Left ventricle myocardium inferior (tissue), 1 donor: ENCODE measurements at places on chromosomes 6 and 20.

DNA sequence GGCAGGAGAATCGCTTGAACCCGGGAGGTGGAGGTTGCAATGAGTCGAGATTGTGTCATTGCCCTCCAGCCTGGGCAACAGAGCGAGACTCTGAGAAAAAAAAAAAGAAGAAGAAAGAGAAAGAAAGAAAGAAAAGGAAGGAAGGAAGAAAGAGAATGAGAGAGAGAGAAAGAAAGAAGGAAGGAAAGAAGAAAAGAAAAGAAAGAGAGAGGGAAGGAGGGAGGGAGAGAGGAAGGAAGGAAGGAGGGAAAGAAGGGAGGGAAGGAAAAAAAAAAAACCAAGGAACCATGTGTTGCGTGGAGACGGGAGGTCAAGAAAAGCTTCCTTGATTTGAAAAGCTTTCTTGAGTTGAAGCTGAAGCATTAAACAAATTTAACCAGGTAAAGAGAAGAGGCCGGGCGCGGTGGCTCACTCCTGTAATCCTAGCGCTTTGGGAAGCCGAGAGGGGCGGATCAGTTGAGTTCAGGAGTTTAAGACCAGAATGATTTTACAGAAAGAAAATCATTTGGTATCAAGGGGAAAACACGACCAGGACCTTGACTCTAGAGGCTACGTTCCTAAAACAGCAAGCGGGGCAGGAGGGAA lies 90.5 kb upstream of the PRSS16 start:
- no peak for DNase-seq

DNA sequence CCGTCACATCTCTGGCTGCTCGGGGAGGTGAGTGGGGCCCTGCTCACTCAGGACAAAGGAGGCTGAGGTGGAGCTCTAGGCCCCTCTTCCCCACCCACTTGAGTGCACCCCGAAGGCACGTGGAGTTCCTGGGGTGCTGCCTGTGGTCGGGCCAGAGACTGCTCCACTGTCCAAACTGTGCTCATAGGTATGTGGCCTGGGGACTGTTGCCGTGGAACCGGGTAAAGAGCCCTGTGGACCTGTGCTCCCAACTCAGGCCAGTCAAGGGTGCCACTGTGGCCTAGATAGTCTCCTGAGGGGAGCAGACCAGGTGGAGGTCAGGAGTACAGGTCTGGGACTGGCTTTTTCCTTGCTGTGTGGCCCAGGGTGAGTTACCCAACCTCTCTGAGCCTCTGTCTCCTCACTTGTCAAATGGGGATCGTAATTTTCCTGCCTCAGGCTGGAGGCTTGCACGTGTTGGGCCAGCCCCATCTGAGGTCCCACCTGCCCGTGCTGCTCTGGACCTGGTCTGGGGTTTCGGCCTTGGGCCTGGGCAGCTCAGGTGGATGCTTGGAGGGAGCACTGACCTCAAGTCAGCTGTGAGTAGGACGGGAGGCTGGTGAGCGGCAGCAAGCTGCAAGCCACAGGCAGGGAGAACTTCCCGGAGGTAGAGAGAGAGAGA lies 12.4 kb upstream of the NPBWR2 start:
- DNase-seq: no peak

DNA sequence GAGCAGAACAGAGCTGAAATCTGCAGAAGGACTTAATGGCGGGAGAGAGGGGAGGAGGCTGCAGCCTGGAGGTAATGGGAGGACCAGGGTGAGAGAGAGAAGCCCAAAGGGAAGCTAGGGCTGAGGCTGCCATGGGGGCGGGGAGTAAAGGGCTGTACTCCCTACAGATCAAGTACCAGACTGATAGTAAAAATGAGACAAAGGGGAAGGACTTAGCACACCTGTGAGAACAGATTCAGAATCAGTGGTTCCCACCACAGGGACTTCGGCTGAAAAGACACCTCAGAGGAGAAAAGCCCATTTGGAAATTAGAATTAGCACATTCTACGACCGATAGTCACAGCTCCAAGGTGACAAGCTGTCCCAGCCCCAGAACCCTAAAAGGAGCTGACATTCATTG lies 6.4 kb upstream of the TBXT start:
- DNase-seq: no peak

DNA sequence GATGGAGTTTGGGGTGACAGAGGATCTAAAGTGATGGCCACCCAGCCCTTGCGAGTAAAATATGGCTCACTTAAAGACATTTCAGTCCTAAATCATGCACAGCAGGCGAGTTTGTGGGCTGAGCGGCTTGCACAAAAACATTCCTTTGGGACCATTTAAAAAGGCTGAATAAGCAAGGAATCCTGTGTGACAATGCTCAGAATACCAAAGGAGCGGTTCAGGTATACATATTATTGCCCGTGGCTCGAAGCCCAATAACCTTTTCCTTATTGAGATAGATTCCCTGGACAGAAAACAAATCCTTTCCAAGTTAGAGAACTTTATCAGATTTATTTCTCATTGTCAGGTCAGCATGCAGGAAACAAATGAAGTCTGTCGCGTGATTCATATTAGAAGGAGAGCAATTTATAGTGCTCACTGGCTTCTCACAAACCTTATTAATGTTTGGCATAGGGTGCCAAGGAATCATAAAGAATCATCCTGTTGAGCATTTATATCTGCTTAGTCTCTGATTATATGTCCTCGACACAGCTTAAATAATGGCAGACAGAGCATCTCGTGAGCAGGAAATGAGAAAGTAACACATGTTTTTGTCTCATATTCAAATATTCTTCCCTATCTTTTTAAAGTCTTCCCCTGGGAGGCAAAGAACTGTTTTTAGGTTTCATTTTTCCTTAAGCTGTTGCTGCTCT lies 121.3 kb downstream of the TRMT11 start:
- no peak for DNase-seq

GRCh38 chr20:19867074-19867473 lies 109.0 kb downstream of the RIN2 start:
- DNase-seq: no peak
